ENCODE measurements at places on chromosomes 7 and 10. TPM values are rescaled to one million over a fixed set of nuclear protein-coding genes. Genes with fewer than 3 reads are reported as not detected.

- peak; percentile 82 for DNase-seq
These were observed 51.3 kb downstream of the PWWP2B start for GRCh38 chr10:132448248-132448731.

DNA sequence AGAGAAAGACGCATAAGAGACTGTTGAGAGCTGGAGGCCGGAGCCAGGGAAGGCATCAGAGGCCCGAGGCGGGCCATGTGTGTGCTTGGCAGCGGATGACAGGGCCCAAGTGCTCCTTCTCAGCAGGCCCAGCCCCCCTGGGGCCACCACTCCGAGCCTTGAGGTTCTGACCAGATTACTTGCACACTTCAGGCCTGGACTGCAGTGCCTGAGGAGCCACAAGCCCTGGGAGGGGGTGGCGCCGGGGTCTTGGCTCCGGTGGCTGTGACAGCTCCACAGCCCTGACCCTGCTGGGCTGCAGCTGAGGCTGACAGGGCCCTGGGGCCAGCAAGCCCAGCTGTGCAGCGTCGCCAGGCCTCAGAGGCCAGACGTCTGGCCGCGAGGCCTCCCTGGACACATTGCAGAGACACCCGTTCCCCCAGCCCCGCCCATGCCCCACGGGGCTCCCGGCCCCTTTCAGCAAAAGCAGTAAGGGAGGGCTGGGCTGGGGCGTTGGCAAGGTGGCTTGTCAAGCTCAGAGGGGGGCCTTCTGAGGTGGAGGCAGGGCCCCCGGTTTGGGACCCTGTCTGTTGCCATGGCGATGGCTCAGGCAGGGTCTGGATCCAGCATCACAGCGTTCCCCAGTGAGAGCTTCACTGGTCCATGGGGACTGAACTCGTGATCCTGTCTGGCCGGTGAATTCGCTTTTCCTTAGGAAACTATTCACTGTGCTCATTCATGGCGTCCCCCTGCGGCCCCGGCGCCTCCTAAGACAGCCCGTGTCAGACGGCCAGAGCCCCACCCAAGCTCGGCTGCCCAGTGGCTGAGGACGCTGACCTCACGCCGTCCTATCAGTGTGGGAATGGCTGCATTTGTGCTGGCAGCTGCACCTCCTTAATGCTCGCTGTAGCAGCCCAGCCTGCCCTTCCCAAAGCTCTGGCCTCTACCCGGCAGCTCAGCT is 5.7 kb downstream of the ELN start:
- DNase-seq = peak; percentile 94

- no peak for DNase-seq
These were observed 104.2 kb downstream of the COL26A1 start for GRCh38 chr7:101466871-101467270.

GRCh38 chr10:60289800-60290199 is 99.9 kb downstream of the ANK3 start:
- peak; percentile 23 for DNase-seq

Gene ATG9B
- not detected for total RNA-seq

- DNase-seq = no peak
These were observed 11.3 kb downstream of the INPP5A start for GRCh38 chr10:132548869-132549268.

Measured in right cardiac atrium (tissue), 5 donors.